GM04503 (cell line): ENCODE measurements at places on chromosomes 5 and 9.

GRCh38 chr5:173327084-173327947 lies 898 bp downstream of the STC2 start:
- DNase-seq = no peak

GRCh38 chr9:6512085-6512657 lies 99.2 kb downstream of the UHRF2 start:
- no peak for DNase-seq

DNA sequence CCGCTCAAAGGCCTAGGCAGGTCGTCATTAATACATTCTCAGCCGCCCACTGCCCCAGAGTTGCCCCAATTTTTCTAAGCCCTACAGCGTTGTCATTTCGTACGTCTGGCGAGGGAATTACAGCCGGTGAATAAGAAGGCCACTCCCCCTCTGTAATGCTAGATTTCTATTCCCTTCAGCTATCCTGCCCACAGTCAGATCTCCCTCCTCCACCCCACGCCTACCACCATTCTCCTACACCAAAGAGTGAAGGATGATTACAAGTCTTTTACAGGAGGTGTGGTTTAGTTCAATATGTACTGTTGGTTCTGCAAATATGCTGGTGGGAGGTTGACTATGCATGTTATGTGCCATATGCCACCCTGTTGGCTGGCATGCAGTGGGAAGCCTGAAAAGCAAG lies 83.7 kb upstream of the SMIM15 start:
- DNase-seq = no peak

- DNase-seq = no peak
Observed at GRCh38 chr5:139488260-139488659, 5.7 kb upstream of the STING1 start.

DNA sequence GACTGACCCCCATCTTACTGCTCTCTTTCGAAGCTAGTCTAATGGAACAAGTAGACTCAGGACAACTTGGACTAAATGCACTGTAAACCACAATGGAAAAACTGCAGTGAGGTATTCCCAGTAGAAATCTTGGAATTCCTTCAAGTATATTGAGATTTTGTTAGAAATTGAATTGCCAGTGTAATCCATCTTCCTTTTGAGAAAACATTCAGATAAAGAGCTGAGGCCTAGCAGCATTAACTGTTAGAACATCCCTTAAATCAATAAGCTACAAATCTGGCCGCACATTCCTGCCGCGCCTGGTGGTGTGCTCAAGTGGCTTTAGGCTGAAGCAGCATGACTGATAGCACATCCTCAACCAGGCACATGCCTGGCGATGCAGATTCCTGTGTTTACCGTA lies 29.3 kb downstream of the PPIC start:
- DNase-seq = no peak

DNA sequence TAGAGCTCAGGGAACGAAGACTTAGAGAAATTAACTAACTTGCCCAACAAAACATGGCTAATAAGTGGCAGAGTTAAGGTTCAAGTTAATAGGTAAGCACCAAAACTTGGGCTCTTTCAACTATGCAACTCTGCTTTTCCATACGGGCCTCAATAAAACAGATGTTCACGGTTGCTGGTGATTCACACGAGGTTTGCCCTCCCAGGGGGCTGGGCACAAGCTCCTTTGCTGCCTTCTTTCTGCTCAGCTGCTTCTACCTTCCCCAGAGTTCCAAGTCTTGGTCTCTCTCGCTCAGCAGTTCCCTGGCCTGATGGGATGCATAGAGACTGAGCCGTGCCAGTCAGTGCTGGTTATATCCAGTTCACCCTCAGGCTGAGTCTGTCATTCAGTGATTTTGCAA lies 217.9 kb downstream of the SREK1 start:
- DNase-seq = no peak

GRCh38 chr9:37218800-37219425 lies 98.5 kb downstream of the ZCCHC7 start:
- DNase-seq = no peak

DNA sequence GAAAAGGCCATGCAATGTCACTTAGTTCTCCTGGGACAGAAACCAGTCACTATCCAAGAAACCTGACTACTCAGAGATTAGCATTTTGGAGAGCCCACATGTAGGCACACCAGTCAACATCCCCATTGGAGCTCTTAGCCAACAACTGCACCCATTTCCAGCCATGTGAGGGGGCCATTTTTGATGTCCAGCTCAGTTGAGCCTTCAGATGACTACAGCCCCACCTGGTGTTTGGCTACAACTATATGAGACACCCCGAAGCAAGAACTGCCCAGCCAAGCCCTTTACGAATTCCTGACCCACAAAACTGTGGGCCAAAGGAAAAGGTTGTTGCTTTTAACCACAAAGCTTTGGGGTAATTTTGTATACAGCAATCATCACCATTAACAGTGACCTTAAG lies 300.1 kb downstream of the ASTN2 start:
- no peak for DNase-seq
